A549 treated with AZD2906 at 1 μM for 4 hours (cell line): ENCODE measurements at places on chromosomes 3 and 15. TPM values are rescaled to one million over a fixed set of nuclear protein-coding genes. Genes with fewer than 3 reads are reported as not detected.

Gene LARP6
- 46.3 to 81.2 TPM (median 74.1 TPM) in 5 replicates for total RNA-seq

Gene TF
- 1.2 to 2.1 TPM (median 1.5 TPM) in 5 replicates for total RNA-seq

Gene MST1R
- 4.5 to 6.4 TPM (median 6.1 TPM) in 5 replicates for total RNA-seq

Gene SAMD7
- total RNA-seq: not detected in 5 replicates

Gene SNRPN
- 98.1 to 103 TPM (median 102 TPM) in 5 replicates for total RNA-seq

Gene ZNF774
- total RNA-seq: 0.88 to 1.6 TPM (median 1.0 TPM) in 5 replicates

Gene SLC6A11
- total RNA-seq: 0.06 to 0.09 TPM (median 0.07 TPM) in 5 replicates

Gene SPTSSB
- 0.01 TPM in 1 of 5 replicates, not detected in the others for total RNA-seq

Gene CPA3
- not detected in 5 replicates for total RNA-seq

Gene GOLGA6L7
- total RNA-seq: not detected in 5 replicates

Gene RPL35A
- 916 to 1,108 TPM (median 1,019 TPM) in 5 replicates for total RNA-seq

Gene STRA6
- total RNA-seq: 50.4 to 82.4 TPM (median 71.8 TPM) in 5 replicates

Gene SCG3
- total RNA-seq: 0.03 to 0.06 TPM (median 0.05 TPM) in 4 of 5 replicates, not detected in the other

Gene ANKRD34C
- not detected in 5 replicates for total RNA-seq

Gene PLA2G4E
- total RNA-seq: 0.06 TPM in 1 of 5 replicates, not detected in the others

Gene CLDN16
- 0.03 to 0.16 TPM (median 0.09 TPM) in 5 replicates for total RNA-seq

Gene VILL
- 0.06 to 0.26 TPM (median 0.12 TPM) in 4 of 5 replicates, not detected in the other for total RNA-seq

Gene GP5
- 0.01 to 0.02 TPM in 2 of 5 replicates, not detected in the others for total RNA-seq

Gene ERC2
- total RNA-seq: 0.14 to 0.19 TPM in 2 of 5 replicates, not detected in the others

Gene EIF2A
- 58.5 to 96.4 TPM (median 65.2 TPM) in 5 replicates for total RNA-seq

Gene PLA2G4B
- total RNA-seq: 1.2 to 2.1 TPM (median 1.6 TPM) in 5 replicates

Gene PP2D1
- total RNA-seq: not detected in 5 replicates

Gene HES1
- 7.9 to 11.3 TPM (median 10.0 TPM) in 5 replicates for total RNA-seq

Gene CCDC9B
- total RNA-seq: 19.1 to 21.4 TPM (median 20.8 TPM) in 5 replicates

Gene LMOD3
- not detected in 5 replicates for total RNA-seq

Gene ANKUB1
- total RNA-seq: not detected in 5 replicates

Gene REC114
- total RNA-seq: not detected in 5 replicates

Gene P2RY1
- 0.41 to 0.53 TPM (median 0.45 TPM) in 5 replicates for total RNA-seq

Gene EPHA6
- 0.06 to 0.24 TPM (median 0.09 TPM) in 5 replicates for total RNA-seq

Gene ZIC4
- not detected in 5 replicates for total RNA-seq

Gene ARPP19
- total RNA-seq: 83.5 to 114 TPM (median 102 TPM) in 5 replicates

Gene GOLGA8B
- total RNA-seq: 13.1 to 21.4 TPM (median 16.3 TPM) in 5 replicates

Gene KLHL6
- 0.01 TPM in 1 of 5 replicates, not detected in the others for total RNA-seq

Gene PLXNA1
- total RNA-seq: 22.6 to 29.4 TPM (median 25.1 TPM) in 5 replicates

Gene DNASE1L3
- total RNA-seq: 0.05 to 0.11 TPM (median 0.10 TPM) in 4 of 5 replicates, not detected in the other

Gene RARRES1
- total RNA-seq: 8.0 to 11.8 TPM (median 9.8 TPM) in 5 replicates

Gene HYKK
- 5.8 to 8.9 TPM (median 6.3 TPM) in 5 replicates for total RNA-seq

Gene CYP8B1
- 0.02 TPM in 1 of 5 replicates, not detected in the others for total RNA-seq

Gene TRIM71
- 0.01 TPM in 2 of 5 replicates, not detected in the others for total RNA-seq
